ENCODE measurements at places on chromosomes 4 and X.

- peak; percentile 86 for DNase-seq
Measured at GRCh38 chr4:183130328-183131155, 31.5 kb downstream of the WWC2 start.

DNA sequence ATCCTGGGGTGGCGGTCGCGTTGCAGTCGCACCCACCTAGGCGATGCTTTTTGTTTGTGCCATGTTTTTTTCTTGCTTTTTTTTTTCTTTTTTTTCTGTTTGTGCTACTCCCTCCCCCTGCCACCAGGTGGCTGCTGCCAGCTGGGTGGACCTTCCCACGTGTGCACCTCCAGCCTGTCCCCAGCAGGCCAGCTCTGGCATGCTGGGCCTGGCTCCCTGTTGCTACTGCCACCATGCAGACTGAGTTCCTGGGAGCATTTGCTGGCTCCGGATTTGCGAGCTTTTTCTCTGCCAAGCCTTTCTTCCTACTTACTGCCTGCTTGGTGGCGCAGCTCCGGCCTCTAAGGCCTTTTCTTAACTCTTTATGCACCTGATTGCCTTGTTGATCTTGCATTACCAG, 161.2 kb upstream of the WDFY3 start:
- DNase-seq = peak; percentile 32

GRCh38 chrX:120251471-120252011, 929 bp downstream of the ZBTB33 start:
- DNase-seq = peak; percentile 50

DNA sequence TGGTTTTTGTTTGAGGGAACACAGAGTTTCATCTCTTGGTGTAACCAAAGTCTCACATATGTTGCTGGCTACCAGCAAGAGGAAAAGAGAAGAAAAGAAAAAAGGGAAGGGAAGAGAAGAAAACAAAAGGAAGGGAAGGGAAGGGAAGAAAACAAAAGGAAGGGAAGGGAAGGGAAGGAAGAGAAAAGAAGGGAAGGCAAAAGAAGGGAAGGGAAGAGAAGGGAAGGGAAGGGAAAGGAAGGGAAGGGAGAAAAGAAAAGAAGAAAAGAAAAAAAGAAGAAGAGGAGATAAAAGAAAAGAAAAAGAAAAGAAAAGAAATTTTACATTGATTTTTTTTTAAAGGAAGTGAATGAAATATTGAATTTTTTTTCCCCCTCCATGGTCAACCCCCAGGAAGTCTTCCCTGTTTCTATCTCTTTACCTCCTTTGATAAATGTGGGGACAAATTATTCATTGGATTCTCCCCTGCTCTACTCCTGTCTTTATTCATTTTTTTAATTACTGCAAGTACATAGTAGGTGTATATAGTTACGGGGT, 228.0 kb downstream of the SHOX start:
- DNase-seq = no peak

GRCh38 chrX:68692651-68693050, 45.2 kb downstream of the STARD8 start:
- peak; percentile 83 for DNase-seq

GRCh38 chr4:54169176-54169575, 59.9 kb upstream of the PDGFRA start:
- peak; percentile 58 for DNase-seq

GRCh38 chr4:12889054-12889453, 595.1 kb downstream of the RAB28 start:
- peak; percentile 55 for DNase-seq

DNA sequence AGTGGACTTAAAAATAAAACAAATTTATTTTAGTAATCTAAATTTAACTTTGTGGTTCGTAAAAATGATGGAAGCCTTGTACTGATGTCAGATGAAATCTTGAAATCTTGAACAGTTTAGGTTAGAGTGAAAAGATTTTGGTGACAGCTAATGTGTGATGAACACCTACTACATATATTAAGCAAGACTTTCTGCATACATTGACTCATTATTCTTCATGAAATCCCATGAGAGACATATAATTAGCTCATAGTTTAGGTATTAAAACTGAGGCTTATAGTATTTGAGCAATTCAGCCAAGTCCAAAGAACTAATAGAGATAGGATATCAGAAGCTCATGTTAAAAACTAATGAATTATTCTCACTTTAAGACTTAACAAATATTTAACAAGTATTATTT, 66.9 kb upstream of the PCDH7 start:
- no peak for DNase-seq

DNA sequence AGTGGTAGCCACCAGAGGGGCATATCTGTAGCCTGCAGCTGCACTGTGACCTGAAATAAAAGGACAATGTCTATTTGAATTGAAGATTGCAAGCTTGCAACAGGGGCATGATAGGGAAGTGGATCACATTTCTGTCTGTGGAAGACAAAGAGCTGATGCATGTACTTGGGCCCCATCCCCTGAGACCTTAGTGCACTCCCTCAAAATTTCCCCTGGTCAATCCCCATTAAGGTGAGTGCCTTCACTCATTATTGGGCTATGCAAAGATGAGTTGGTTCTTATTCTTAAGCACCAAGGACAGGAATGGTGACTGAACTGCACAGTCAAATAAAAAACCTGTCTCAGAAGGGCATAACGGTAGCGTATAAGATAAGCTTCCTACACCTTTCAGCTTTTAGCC, 273.1 kb upstream of the ARSJ start:
- DNase-seq = no peak

DNA sequence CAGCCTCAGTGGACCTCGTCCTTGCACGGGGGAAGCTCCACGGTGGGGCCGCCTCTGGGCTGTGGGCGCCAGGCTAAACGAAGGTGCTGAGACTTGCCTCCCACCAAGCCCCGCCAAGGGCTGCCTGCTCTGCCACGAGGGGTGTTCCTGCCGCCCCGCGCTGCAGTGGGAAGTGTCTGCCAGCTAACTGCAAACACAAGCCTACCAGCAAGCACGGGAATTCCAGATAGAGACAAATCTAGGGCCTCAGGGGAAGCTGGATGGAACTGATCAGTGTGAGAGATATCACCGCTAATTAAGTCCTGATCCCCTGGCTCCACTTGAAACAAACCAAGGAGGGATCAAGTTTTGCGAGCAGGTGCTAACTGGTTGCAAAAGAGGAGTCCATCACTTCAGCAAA, 181.6 kb upstream of the LEF1 start:
- DNase-seq = peak; percentile 18

GRCh38 chrX:71989768-71990426, 79.3 kb downstream of the NHSL2 start:
- peak; percentile 23 for DNase-seq

- DNase-seq = no peak
Measured at GRCh38 chrX:9593756-9594155, 128.9 kb downstream of the TBL1X start.

- DNase-seq = no peak
Measured at GRCh38 chr4:184251670-184251980, 34.0 kb upstream of the ENPP6 start.

- no peak for DNase-seq
Measured at GRCh38 chr4:78320349-78320935, 231.1 kb upstream of the ANXA3 start.

GRCh38 chr4:128582427-128582870, 227.1 kb upstream of the JADE1 start:
- DNase-seq = no peak

GRCh38 chr4:79088946-79089691, 149.9 kb upstream of the PAQR3 start:
- DNase-seq = no peak

DNA sequence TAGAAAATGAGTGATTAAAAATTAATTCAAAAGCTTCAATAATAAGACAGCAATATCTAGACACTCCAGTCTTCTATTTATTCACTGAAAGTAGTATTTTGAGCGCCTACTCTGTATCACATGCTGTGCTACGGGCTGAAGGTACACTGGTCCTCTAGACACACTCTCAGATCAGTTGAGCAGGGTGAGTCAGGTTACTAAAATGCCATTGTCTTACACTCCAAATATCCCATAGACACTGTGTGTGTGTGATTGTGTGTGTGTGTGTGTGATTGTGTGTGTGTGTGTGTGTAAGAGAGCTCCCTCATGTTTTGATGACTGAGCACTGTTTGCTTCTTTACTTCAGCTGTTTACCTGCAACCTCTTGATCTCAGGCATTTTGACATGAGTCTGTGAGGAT, 342.8 kb upstream of the BOD1L1 start:
- peak; percentile 44 for DNase-seq

- DNase-seq = peak; percentile 90
Measured at GRCh38 chr4:74418063-74418670, 26.8 kb upstream of the AREG start.

DNA sequence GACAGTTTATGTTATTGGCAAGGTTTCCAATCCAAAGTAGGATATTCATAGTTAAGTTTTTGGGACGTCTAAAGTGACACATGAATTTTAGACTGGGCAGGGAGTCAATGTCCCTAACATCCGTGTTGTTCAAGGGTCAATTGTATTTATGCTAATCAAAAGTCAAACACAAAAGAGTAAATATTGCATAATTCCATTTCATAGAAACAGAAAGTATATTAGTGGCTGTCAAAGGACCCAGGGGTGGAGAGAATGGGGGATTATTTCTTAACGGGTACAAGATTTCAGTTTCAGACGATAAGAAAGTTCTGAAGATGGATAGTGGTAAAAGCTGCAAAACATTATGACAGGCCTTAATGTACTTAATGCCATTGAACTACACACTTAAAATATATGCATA, 971.8 kb upstream of the AGA start:
- DNase-seq = no peak

GRCh38 chr4:103996637-103997036, 276.9 kb upstream of the TACR3 start:
- peak; percentile 61 for DNase-seq

- peak; percentile 4 for DNase-seq
Measured at GRCh38 chr4:91837608-91838029, 466.1 kb upstream of the GRID2 start.

DNA sequence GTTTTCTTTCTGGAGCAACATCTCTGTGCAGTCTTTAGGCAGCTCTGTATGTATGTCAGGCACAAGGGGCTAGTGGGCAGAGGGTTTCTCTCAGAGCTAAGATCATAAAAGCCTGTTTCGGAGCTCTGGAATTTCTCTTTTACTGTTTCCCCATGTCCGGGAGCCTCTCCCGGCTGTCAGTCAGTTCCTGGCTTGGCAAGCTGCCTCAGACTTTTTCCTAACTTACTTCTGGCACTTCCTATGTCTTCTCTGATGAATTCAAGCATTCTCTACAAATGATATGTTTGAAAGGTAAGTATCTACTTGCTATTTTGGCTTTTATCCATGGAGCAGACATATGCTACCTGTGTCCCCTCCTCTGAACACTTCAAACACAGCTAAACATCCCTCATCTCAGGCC, 129.3 kb upstream of the PGRMC2 start:
- no peak for DNase-seq

DNA sequence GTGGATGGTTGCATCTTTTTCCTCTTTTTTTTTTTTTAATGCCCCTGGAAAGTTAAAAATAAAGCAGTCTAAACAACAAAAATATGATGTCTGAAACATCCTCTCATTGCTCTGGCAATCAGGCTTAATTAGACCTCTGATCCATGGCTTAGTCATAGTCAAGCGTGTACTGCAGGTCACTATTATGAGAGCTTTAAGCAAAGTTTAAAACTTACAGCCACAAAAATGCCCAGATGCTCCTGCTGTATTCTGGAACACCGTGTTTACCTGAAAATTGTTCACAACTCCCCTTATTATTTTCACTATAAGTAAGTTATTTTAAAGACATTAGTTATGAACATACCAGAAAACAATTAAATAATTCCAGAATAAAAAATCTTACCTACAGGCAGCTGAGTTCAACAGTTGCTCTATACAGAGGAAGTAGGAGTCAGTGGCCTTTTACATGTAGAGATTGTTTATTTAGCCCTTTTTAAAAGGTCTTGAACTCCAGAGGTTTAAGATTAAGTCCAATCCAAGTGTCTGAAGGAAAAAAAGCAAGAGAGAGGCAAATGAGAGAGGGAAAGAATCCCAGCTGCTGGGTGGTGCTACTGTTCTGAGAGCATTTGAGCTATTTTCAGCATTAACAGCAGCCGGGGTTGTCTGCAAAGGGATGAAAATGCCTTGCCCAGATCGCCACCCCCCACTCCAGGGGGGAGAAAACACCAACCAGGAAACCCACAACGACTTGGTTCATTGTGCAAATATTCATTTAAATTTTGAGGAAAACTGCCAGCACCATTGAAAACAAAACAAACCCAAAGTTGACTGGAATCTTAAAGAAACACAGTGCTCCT, 36.9 kb downstream of the SORBS2 start:
- DNase-seq = peak; percentile 85

GRCh38 chrX:15216280-15216679, 53.6 kb downstream of the ASB9 start:
- DNase-seq = no peak

DNA sequence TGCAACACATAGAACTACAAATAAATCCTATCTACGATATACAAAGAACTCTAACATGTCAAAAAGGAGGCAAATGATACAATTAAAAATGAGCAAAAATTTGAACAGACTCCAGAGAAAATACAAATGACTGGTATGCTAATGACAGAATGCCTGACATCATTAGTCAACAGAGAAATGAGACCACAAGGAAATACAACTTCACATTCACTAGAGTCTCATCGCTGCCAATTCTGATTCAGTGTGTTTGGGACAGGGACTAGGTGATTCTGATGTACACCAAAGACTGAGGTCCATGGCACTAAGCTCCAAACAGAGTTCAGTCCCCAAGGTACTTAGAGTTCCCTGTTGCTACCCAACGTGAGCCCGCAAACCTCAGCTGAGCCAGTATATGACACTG, 23.4 kb downstream of the SLC2A9 start:
- DNase-seq = peak; percentile 62

DNA sequence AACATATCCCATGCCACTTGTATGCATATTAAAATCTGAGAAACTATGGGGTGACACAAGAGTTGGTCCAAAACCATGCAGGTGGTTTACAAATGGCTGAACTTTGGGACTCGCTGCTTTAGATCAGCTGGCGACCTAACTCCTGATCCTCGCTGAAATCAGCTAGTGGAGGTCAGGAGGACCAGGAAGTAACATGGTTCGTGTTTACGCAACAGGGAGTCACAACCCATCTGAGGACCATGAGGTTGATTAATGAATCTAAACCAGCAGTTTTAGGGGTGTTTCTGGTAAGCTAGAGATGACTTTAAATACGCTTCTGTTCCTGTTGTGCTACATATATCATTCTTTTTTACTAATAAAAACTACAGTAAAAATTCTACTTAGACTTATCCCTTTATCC, 12.9 kb downstream of the TSPAN5 start:
- no peak for DNase-seq

- no peak for DNase-seq
Measured at GRCh38 chr4:26126143-26126718, 194.6 kb upstream of the RBPJ start.

DNA sequence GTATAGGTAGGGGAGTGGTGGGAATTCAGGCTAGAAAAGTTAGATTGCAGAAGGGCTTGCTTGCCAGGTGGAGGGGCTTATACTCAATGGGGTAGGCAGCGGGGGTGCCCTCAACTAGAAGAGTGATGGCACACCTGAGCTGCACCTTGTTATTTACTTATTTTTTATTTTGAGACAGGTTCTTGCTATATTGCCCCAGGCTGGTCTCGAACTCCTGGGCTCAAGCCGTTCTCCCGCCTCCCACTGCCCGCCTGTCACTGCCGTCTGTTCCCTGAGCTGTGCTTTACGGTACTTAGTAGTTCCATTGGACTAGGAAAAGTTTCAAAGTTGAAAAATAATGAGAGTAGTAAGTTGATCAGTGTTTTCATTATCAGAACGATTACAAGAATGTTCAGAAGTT, 2.0 kb downstream of the ZFX start:
- no peak for DNase-seq

- peak; percentile 7 for DNase-seq
Measured at GRCh38 chrX:153557618-153558355, 40.3 kb downstream of the ATP2B3 start.

GRCh38 chr4:182884040-182884439, 33.1 kb downstream of the DCTD start:
- DNase-seq = no peak

Measured in M059J (cell line).